T-helper 9 cell (primary cell): ENCODE measurements at places on chromosomes 3 and 15.
A peak's percentile ranks its signal among the peaks of the same experiment; 100 is the strongest.

DNA sequence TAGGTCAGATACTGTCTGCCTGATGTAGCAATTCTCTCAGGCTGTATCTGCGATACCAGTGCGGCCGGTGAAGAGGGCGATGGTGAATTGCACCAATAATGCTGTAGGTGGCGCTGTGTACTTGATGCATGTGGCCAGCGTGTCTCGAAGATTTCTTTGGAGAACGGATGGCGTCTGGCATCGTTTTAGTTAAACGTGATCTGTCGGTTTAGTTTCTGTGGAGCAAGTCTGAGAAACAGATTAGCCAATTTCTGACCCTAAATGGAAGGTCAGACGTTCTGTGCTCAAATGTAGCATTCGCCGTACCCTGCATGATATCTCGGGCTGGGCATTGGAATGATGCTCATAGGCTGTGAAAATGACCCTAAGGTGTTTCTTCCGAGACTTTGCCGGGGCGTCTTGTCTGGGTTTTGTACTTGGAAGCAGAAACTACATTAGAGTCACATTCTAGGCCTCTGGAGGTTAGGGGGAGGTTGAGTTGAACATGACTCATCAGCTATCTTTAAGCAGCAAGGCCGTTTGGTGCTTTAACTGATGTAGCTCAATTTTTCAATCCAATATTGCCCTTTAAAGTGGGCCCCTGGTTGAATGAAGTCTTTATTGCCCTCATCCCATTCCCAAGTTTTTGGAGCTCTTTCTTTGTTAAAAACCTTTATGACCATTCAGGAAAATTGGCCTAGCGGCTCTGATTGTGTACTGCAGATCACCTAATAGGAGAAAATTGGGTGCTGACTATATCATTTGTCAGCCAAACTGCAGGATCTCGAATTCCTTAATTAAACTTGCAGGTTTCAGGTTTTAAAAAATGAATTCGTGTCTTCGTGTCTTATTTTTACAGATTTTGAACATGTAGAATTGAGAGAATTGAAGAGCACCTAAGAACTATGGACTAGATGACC is 80.0 kb downstream of the SQOR start:
- DNase-seq = peak; percentile 14

DNA sequence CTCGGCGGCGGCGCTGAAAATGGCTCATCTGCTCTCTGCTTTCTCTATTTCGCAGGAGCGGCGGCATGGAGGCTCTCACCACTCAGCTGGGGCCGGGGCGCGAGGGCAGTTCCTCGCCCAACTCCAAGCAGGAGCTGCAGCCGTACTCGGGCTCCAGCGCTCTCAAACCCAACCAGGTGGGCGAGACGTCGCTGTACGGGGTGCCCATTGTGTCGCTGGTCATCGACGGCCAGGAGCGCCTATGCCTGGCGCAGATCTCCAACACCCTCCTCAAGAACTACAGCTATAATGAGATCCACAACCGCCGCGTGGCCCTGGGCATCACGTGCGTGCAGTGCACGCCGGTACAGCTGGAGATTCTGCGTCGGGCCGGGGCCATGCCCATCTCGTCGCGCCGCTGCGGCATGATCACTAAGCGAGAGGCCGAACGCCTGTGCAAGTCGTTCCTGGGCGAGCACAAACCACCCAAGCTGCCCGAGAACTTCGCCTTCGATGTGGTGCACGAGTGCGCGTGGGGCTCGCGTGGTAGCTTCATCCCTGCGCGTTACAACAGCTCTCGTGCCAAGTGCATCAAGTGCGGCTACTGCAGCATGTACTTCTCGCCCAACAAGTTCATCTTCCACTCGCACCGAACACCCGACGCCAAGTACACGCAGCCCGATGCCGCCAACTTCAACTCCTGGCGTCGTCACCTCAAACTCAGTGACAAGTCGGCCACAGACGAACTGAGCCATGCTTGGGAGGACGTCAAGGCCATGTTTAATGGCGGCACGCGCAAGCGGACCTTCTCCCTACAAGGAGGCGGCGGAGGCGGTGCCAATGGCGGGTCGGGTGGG is 790 bp downstream of the SKOR1 start:
- no peak for DNase-seq

- DNase-seq = no peak
Observed at GRCh38 chr3:187360596-187360995, 7.6 kb upstream of the RTP4 start.

- DNase-seq = no peak
Observed at GRCh38 chr15:81373775-81374395, at the start of gene TMC3. Gene TMC3 (minus strand): TSS chr15:81374213. CDS start chr15:81374077, 136 bp downstream.

- no peak for DNase-seq
Observed at GRCh38 chr15:69305204-69305931, 6.7 kb downstream of the PAQR5 start.

DNA sequence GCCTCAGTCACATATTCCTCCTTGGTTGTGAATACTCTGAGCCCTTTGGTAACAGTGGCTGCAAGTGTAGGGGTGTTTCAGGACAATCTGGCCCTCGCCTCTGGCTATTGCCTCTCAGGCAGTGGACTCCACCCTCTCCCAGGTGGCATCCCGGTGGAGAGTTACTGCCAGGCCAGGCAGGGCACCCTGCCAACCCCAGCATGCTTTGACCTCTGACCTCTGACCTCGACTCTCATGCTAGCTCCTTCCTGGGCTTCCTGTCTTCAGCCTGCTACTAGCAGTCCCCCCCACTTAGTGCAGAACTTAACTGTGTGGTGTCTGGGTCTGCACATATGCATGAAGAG is 5.5 kb downstream of the TM6SF1 start:
- DNase-seq = no peak

GRCh38 chr3:126100634-126101301 is 16.8 kb upstream of the SLC41A3 start:
- no peak for DNase-seq

- peak; percentile 21 for DNase-seq
Observed at GRCh38 chr3:85576091-85576690, 617.4 kb downstream of the CADM2 start.

DNA sequence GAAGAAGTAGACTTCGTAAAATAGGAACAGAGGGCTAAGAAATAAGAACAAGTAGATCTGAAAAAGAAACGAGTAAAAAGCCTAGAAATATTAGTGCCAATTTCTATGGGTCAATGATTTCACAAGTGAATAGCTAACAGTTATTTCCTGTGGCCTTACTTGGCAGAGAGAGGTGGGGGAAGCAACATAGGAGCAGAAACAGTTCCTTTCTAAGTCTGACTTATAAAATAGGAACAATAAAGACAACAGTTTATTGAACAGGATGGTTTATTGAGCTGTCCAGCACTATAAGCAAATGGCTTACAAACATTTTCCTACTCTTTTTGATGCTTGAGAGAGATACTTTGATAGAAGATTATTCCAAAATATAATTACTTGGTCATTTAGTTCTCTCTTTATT is 37.9 kb downstream of the AGTR1 start:
- no peak for DNase-seq

DNA sequence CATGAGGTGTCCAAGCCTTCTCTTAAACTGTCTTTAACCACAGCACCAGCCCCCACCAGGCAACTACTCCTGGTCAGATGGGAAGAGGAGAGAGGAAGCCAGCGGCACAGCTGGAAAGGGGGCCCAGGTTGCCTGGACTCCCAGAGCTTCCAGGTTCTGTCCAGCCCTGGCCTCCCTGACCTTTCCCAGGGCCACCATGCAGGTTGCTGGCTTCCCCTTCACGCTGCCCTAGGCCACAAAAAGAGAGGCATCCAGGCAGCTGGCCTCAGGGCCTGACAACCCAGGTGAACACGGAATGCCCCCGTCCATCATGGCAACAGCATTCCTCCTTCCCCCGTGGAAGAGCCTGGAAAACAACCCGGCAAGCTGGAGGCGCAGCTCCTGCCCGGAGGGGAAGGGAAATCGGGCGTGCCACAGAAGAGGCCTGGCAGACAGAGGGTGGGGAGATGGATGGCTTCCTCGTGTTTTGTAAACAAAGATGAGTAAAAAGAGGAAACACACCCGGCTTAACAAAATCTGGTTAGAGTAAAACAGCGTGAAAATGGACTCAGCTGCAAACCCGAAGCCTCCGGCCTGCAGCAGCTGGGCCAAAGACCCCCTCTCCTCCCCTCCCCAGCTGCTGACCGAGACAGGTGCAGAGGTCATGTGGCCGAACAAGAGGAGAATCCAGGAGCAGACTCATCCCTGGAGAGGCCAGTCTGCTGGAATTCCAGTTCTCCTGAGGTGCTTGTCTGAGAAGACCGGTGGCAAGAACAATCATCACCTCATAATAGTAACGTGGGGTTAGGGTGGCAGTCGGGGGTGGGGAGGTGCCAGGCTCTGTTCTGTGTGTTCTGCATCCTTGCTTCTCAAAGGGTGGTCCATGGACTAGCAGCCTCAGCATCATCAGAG is 15.5 kb downstream of the BMF start:
- no peak for DNase-seq

DNA sequence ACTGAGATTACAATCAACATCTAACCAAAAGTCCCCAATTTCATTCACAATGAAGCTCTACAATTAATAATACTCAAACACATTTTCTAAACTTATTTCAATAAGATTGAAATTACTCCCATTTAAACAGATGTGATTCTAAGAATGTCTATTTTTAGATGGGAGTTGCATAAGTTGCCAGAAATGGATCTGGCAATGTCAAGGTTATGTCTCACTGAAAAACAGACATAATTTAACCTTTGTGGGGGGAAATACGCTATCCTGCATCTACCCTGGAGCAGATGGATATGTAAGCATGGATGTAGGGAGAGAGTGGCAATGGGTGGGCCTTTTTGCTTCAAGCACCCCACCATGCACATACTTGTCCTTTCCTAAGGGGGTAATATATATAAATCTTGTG is 6.7 kb upstream of the EIF1B start:
- DNase-seq = no peak

- no peak for DNase-seq
Observed at GRCh38 chr3:159234306-159234705, 432.5 kb downstream of the MFSD1 start.

- DNase-seq = no peak
Observed at GRCh38 chr15:90271459-90272166, 6.1 kb downstream of the NGRN start.

DNA sequence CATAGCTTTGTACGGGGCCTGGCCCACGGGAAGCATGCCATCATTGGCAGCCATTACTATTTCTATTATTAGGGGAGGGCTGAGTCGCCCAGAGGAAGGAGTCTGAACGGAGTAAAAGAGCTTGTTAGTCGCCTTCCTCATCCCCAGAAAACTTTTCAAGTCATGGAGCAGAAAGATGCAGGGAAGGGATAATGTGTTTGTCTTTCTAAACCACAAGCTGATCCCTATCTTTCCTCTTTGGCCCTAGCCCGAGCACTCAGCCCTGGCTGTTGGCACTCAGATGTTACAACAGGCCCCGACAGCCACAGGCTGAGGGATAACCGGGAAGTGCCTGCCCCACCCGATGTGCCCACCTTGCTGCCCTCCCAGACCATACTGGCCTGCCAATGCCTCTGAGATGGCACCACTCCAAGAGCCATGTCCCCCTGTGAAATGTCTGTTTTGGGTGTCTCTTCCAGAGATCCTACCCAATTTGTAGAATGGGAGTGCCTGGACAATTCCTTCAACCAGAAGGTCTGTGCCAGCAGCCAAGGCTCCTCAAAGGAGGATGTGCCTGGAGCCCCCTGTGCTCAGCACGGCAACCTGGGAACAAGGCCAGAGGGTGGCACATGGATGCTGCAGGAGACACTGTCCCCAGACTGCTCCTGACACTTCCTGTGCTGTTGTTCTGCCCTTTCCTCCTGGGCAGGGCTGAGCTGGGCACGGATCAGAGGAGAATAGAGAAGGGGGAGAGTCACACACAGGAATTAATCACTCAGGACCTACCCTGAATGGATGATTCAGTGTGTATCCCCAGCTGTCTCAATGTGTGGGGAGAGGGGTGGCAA is 10.8 kb downstream of the PAK6 start:
- DNase-seq = no peak

- no peak for DNase-seq
Observed at GRCh38 chr3:56830884-56831283, 29.1 kb upstream of the ARHGEF3 start.

DNA sequence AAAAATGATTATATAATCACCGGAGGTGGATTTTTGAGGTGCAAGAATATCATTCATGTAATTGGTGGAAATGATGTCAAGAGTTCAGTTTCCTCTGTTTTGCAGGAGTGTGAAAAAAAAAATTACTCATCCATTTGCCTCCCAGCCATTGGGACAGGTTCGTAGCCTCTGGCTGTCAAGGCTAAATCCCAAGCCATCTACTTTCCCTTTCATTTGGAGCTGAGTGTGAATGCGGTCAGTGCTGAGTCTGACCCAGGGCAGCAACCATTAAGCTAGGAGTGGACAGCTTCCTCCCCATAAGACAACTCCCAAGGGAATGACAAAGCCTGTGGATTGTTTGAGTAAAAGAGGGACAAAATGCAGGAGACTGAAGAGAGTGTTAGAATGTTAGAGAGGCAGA is 33.6 kb downstream of the PARP14 start:
- DNase-seq = no peak

- DNase-seq = no peak
Observed at GRCh38 chr3:163474766-163475165, 1603.5 kb downstream of the SI start.

- DNase-seq = no peak
Observed at GRCh38 chr15:95254263-95254662, 1022.9 kb downstream of the MCTP2 start.

- DNase-seq = no peak
Observed at GRCh38 chr3:196949285-196949619, 6.9 kb upstream of the NCBP2 start.

DNA sequence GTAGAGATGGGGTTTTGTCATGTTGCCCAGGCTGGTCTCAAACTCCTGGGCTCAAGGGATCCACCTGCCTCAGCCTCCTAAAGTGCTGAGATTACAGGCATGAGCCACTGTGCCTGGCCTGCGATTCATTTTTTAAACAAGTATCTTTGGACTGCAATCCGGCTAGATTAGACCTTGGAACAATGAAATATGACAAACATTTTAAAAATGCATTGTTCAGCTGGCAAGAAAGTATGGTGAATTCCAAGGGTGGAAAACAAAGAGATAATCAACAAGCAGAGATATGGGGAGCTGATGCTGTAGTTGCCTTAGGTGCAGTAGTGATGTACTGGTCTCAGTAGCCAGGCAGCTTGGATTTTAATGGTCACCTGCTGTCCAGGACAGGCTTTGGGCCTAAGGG is 95.8 kb upstream of the GOLGA8J start:
- DNase-seq = no peak

DNA sequence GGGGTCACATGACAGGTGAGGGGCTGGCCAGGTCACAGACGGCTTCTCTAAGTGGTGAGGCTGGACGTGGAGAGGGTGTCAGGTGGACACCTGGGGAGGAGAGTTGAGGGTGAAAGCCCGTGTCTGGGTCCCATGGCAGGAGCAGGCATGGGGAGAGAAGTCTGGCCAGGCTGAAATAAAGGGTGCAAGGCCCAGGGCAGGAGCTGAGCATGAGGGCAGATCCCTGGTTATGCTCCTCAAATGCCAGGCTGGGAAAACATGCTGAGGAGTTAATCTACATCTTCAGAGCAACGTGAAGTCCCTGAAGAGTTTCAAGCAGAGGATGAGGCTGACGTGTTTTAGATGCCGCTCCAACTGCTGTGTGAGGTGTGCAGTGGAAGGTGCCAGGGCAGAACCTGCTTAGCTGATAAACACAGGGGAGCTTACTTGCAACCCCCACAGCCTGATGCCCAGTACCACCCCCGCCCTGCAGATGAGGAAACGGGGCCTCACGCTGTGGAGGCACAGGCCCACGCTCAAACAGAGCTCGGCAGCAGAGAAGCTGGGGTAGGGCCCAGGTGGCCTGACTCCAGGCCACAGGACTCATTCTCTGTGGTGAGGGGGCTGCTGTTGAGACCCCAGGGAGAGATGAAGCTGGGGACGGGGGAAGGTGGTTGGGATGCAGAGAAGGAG is 40.5 kb downstream of the HCN4 start:
- DNase-seq = no peak

- no peak for DNase-seq
Observed at GRCh38 chr15:66939016-66939415, 126.4 kb upstream of the SMAD3 start.

- no peak for DNase-seq
Observed at GRCh38 chr3:196399485-196399945, 32.7 kb downstream of the UBXN7 start.
